ENCODE measurements at places on chromosomes 2 and 18.

DNA sequence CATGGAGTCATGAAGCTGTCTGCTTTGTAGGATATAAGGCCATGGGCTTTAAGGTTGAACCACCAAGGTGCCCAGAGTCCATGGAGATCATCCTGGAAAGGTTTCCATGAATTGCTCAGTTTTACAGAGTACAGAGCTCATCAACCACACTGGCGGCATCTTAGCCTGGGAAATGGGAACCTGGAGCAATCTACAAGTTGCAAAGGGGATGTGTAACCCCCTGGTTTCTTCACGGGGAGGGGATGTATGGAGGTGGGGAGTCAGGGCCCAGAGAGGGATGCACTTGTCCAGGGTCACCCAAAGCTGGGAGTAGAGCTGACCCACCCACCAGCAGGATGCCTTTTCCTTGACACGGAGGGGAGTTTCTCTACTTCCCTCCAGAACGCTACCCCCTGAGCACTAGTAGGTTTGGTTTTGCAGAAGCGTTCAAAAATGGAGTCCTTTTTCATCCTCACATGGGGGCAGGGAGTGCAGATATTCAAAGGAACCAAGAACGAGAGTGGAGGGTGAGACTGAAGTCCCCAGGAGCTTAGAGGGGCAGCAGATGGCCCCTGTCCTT lies 7.2 kb downstream of the TMEM37 start:
- no peak for DNase-seq

DNA sequence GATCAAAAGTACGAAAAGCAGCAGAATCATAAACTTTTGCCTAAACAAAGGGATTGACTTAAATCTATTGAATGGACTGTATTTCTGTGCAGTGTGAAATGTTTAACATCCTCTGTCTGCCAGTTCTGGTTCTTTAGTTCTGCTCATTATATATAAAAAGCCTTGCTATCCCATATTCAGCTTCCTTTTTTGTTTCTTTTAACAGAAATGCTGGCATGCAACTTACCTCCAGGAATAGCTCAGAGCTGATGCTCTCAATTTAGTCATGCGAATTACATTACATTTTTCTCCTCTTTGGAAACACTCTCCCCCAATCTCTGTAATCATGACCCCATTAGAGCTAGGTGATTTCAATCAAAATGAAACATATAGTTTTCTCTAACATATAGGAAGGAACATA lies 73.6 kb downstream of the SPHKAP start:
- no peak for DNase-seq

- DNase-seq: no peak
Measured at GRCh38 chr2:215358312-215358845, 46.5 kb downstream of the ATIC start.

- DNase-seq: no peak
Measured at GRCh38 chr2:174699993-174700766, 64.1 kb downstream of the CHRNA1 start.

DNA sequence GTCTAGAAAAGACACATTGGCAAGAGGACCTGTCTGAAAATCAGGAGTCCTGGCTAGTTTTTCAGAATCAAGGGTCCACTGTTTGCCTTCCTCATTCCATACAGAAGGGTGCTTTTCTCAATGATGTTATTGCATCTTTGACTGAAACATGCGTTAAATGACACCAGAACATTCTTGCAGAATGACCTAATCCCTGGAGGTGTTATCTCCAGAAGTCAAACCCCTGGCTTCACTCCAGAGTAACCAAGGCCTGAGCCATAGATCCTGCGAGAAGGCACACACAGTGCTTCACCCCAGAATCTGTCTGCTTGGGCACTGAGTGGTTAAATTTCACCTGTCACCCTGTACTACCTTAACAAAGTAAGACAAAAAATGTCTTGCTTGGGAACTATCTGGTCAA lies 1055.2 kb upstream of the FANCL start:
- DNase-seq: no peak

DNA sequence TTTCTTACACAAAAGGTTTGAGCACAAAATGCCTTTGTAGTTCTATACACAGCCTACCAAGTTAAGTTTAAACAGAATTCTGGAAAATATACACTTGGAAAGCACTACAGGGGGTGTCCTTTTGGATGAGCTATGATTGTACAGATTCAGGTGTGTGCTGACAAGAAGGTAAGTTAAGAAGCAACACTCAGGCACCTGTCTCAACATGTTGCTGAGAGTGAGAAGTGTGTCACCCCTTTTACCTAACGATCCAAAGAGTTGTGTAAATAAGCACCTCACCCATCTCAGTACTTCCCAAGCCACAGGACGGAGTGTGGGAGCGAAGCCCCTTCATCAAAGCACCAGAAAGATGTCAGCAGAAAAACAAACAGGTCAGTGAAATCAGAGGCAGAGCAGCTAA lies 109.5 kb upstream of the DAPL1 start:
- peak; percentile 67 for DNase-seq

DNA sequence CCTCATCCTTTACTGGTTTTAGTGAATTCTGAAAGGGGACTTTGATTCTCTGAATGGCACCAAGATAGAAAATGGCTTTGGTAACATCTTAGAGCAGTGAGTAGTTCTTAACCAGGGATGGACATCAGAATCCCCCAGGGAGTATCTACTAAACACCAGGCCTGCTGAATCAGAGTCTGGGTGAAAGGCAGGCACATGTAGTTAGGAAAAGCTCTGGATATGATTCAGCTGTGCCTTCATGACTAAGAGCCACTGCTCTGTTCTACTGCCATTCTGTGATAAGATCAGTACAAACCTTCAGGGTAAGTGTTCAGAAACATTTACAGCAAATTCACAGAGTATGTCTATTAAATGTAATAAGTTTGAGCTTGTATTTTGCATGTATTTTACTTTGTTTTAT lies 46.2 kb upstream of the B3GNT2 start:
- DNase-seq: peak; percentile 90

- no peak for DNase-seq
Measured at GRCh38 chr2:98149333-98149697, 62.3 kb downstream of the VWA3B start.

DNA sequence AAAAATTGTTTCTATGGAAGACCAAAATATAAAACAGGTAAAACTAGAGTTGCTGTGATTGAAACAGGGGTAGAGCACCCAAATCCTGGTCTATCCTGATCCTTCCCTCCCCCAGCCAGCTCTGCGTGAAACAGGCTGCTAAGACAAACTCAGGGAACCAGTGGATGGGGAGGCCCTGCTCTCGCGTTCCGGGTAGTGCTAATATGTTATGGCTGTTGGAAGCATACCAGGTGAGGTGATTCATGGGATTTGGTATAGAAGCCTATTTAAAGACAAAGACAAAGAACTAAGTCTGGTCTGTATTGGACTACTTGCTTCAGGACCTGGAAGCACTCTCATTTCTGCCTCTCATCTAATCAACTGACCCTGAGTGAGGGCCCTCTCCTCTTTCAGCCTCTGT lies 63.0 kb upstream of the CCBE1 start:
- DNase-seq: no peak

DNA sequence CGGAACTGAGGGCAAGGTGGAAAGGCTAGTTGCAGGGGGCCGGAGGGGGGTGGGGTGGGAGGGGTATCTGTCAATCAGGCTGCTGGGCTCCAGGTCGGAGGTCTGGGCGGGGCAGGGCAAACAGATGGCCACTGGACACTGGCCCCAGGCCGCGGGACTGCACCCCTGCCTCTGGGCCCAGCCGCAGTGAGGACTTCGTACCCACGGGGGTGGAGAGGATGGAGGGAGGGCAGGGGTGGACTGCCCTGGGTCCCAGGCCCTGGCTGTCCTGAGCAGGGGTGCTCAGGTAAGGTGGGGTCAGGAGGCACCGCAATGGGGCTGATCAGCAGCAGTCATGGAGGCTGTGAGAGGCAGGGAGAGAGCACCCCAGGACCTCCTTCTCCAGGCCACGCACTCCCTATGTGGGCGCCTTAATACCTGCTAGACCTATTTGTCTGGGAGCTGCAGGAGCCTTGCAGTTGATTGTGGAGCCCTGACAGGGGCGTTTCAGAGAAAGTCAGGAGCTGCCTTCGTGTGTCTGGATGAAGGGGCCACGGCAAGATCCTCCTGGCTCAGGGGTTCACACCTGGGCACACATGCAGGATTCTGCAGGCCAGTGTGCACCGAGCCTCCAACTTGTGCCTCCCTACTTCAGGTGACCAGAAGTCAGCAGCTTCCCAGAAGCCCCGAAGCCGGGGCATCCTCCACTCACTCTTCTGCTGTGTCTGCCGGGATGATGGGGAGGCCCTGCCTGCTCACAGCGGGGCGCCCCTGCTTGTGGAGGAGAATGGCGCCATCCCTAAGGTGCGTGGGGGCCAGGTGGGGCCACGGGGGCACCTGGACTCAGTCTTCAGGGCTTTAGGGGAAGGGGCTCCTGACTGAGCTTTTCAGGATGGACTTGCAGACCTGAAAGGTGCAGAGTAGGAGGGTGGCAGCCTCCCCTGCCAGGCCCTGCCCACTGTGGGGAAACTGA lies 1.5 kb downstream of the CTDSP1 start:
- DNase-seq: no peak

DNA sequence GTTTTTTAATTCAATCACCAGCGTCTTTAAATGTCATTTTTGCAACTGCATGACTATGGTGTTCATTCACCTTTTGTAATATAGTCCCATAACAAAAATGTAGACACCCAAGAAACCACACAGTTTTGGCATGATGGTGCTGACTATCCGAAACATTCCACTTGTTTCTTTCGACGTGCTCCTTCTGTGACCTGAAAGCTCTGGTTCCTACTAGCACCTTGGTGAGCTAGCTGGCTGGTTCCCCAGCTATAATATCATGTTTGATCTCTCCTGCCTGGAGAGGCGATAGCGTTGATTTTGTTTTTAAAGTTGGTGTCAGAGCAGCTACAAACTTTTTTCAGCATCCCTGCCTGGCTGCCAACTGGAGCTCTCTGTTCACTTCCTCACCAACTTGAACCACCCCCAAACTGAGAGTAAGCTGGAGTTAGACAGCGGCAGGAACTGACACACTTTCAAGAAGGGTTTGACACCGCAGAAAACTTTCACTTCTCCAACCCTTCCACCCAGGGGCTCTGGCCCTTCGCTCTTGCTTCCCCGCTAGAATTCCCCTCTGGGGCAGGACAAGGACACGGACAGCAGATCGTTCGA lies 1.1 kb downstream of the ATAD2B start:
- DNase-seq: no peak

GRCh38 chr18:59733421-59733820 lies 36.2 kb upstream of the CCBE1 start:
- no peak for DNase-seq

GRCh38 chr2:26585100-26585499 lies 56.1 kb downstream of the CIB4 start:
- no peak for DNase-seq

DNA sequence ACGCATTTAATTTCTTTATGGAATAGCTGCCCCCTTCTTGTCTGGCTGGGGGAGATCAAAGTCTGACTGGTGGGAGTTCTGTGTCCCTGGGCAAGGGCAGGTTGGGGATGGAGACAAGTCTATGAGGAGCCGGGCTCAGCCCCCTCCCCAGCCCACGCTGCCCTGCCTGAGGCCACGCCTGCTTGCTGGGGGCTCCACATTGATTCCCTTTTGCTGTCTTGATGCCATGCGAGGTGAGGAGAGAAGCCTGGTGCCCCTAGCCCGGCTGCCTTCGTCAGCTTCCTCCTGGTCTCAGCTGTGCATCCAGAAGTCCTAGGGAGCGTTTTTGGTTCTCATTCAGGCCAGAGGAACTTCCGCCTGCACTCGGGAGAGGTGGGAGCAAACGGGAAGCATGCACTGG lies 247.9 kb downstream of the NDUFA10 start:
- DNase-seq: no peak

- no peak for DNase-seq
Measured at GRCh38 chr2:124566518-124566970, 541.5 kb downstream of the CNTNAP5 start.

GRCh38 chr2:33126552-33126951 lies 179.8 kb downstream of the LTBP1 start:
- DNase-seq: no peak

DNA sequence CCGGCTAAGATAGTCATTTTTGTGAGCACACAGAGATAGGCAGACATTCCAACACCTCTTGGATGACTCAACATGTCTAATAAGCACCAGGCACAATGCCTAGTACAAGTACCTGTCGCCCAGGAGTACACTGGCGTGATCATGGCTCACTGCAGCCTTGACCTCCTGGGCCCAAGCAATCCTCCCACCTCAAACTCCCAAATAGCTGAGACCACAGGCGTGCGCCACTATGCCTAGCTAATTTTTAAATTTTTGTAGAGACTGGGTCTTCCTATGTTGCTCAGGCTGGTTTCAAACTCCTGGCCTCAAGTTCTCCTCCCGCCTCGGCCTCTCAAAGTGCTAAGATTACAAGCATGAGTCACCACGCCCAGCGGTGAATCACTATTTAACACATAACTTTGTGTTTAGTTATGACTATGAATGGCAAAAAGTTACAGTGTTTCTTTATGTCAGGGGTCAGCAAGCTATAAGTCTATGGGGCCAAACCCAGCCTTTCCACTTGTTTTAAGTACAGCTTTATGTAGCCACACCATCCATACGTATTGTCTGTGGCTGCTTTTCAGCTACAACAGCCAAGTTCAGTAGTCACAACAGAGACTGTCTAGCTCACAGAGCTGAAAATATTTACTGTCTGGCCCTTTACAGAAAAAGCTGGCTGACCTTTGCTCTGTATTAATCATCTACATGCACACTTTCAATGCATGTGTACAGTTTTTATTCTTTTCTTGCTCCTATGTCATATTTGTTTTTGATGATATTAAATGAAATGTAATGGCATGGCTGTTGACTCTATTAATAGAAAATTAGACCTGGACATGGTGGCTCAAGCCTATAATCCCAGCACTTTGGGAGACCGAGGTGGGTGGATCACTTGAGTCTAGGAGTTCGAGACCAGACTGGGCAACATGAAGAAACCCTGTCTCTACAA lies 18.7 kb downstream of the ORC2 start:
- DNase-seq: peak; percentile 66

GRCh38 chr2:37718515-37719161 lies 47.2 kb upstream of the CDC42EP3 start:
- DNase-seq: no peak

DNA sequence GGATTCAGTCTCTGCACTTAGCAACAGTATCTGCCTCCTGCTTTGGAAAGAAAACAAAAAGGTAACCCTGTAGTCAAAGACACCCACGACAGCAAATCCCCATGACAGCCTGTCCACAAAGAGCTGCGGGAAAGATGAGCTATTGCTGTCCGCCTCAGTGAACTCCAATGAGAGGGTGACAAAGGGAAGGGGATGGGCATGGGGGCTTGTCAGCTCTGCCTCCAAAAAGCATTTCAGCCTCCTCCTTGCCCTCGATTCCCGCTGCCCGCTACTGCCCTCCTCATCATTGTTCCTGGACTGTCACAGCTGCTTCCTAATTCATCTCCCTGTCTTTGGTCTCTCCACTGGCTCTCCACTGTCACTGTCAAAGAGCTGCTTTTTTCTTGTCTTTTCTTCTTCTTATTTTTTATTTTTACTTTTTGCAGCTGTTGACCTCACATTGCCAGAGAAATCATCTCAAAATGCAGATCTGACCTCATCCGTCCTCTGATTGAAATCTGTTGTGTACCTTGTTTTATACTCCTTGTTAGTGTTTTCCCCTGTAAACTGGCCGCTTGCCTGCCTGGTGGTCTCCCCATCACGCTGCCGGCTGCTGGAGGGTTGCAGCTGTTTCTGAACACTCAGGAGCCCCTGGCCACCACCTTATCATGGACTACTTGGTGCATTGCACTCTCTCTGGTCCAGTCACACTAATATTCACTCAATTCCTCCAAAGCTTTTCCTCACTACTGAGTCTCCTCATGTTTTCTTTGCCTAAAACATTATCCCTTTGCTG lies 7.9 kb upstream of the E2F6 start:
- no peak for DNase-seq

Data from epithelial cell of prostate (primary cell).